ENCODE measurements at places on chromosomes 4 and X. TPM values are rescaled to one million over a fixed set of nuclear protein-coding genes. Genes with fewer than 3 reads are reported as not detected.

The PPM1K gene
- 42.3 TPM for total RNA-seq

The ZNF185 gene
- 7.8 TPM for total RNA-seq

The LPAR4 gene
- total RNA-seq = 7.0 TPM

DNA sequence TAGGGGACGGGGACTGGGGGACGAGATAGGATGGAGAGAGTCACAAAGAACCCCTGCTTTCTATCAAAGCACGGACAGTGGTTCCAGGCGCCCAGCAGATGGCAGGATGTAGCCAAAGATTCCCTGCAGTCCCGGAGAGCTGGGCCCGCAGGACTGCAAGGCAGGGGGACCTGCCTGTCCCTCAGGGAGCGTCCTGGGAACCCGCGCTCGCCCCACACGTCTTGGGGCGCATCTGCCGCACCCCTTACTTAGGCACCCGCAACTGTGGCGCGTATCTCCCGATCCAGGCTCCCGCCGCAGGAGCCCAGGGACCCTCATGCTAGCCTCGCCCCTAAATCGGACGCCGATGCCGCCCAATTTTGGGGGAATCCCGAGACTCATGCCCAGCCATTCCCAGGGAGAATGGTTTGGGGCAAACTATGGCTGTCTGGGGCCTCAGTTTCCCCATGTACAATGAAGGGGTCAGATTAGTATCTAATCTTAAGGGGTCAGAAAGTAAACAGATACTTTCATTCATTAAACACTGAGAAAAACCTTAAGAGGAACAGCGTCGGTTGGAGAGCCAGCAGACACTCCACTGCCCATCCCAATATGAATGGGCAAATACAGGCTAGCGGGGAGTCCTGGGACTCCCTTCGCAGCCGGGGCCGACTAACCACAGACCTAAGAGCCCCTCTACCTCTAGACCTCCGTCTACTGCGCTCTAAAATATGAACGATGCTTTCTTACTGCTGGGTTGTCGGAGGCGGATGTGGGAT, 581 bp upstream of the STK32B start:
- peak; percentile 59 for DNase-seq

DNA sequence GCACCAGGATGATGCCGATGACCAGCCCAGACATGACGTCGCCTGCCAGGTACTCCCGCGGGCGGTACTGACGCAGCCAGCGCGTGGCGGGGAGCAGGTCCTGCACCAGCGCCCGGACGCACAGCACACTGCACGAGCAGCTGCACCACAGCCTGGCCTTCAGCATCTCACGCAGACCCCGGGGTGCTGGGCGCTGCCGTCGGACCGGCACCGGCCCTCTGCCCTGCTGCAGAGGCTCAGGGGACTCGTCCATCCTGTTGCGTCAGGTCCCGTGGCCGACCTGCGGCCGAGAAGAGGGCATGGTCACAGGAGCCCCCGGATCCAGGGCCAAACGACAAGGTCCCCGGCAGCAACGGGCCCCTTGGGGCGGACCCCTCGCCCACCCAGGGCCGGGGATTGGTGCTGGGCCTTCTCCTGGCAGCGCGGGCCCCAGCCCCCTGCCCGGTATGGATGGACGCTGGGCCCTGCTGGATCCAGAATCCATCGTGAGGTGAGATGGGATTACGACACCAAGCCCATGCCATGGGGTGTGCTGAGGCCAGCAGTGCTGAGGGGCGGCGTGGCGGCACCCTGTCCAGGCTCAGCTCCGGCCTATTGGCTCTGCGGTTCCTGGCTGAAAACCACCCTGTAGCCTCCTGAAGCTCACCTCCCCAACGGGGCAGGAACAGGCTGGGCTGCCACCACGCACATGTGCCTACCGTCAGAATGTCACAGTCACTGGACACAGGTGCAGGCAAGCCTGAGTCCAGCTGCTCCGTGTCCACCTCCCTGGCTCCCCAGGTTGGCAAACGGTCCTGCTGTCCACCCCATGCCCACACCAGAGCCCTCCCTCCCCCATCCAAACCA, 1.5 kb downstream of the SLC26A1 start:
- DNase-seq = no peak

- no peak for DNase-seq
Measured at GRCh38 chr4:3414421-3415279, 27.1 kb upstream of the HGFAC start.

DNA sequence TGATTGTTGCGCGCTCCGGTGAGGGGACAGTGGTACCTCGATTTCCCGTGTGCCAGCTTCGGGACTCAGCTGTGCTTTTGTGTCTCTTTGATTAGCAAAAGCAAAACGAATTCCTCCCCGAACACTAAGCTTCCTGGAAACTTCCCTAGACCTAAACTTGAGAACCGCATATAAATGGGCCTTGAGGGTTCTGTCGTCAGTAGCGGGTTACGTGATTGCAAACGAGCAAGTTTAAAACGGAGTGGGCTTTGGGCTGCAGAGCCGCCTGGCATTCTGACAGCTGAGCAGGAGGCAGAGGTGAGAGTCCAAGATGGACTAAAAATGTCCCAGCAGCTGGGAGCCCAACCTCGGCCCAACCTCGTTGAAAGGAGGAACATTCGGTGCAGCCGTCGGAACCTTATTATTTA, 1.2 kb upstream of the TAPT1 start:
- DNase-seq = peak; percentile 49

DNA sequence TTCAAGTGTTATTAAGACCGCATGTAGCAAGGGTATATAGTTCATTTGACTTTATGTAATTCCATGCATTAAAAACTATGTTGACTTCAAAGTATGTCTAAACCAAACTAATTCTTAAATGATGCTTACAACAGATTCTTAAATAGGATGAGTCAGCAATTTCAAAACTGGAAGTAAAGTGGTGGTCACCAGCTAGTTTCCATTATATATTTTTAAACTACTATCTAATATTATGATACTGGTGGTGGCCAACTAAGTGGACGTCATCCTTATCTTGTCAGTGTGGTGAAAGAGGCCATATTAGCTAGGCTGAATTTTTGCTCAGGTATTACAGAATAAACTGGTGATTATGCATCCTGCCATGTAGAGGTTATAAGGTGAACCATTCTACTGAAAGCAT, 1.2 kb downstream of the IL15 start:
- no peak for DNase-seq

DNA sequence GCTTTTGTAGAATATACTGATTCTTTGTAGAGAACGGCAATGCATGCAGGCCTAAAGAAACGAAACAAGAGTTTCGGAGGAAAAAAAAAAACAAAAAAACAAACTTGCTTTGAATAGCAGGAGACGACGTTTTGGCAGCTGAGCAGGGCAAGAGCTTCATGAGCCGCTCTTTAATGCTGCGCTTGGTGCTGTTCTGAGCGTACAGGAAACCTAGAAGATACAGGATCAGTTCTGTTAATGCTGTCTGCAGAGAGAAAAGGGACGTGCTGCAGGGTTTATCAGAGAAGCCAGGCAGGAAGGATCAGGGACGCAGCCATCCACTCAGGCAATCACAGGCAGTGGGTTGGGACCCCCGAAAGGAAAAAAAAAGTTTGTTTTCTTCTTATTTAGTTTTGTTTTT, 182.2 kb downstream of the PACRGL start:
- no peak for DNase-seq

Measured in astrocyte (in vitro differentiated cells and primary cell).